ENCODE measurements at places on chromosomes 1 and 21.

- DNase-seq, result no peak
Observed at GRCh38 chr1:227411066-227411465, 92.8 kb upstream of the CDC42BPA start.

- no peak for DNase-seq
Observed at GRCh38 chr1:104636581-104636980, 886.9 kb downstream of the AMY1C start.

- DNase-seq, result no peak
Observed at GRCh38 chr21:20276377-20276776, 721.8 kb upstream of the NCAM2 start.

GRCh38 chr1:14725695-14726094, 127.2 kb downstream of the KAZN start:
- no peak for DNase-seq

DNA sequence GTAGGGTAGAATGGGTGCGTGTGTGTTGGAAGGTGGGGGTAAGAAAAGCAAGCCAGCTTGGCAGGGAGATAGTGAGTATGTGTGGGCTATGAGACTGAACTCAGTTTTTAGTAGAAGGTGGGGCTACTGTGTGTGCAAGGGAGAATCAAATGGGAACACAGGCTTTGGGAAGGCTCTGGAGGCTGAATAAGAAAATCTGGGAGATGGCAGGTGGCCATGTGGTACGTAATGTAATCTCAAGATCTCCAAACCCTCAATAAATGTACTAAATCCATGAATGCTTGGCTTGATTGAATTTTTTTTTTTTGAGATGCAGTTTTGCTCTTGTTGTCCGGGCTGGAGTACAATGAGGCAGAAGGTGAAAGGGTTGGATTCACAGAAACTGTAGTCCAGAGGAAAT, 3.5 kb upstream of the ZSCAN20 start:
- no peak for DNase-seq

GRCh38 chr1:247865416-247865815, 8.4 kb downstream of the TRIM58 start:
- DNase-seq, result no peak

GRCh38 chr1:8519167-8519566, 201.3 kb downstream of the SLC45A1 start:
- no peak for DNase-seq

DNA sequence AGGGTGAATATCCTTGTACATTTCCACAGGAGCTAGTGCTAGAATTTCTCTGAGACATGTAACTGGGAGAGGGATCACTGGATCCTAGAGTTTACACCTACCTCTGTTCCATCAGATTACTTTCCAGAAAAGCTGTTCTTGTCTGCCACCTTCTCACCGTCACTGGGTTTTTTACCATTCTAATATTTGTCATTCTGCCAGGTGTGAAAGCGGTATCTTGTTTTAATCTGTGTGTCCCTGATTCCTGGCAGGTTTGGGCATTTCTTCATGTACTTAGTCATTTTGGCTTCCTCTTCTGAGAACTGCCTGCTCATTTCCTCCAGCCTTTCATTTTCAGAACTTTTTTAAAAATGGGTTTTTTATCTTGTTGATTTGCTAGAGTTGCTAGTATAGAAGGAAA, 5.1 kb downstream of the PMF1 start:
- peak; percentile 61 for DNase-seq

DNA sequence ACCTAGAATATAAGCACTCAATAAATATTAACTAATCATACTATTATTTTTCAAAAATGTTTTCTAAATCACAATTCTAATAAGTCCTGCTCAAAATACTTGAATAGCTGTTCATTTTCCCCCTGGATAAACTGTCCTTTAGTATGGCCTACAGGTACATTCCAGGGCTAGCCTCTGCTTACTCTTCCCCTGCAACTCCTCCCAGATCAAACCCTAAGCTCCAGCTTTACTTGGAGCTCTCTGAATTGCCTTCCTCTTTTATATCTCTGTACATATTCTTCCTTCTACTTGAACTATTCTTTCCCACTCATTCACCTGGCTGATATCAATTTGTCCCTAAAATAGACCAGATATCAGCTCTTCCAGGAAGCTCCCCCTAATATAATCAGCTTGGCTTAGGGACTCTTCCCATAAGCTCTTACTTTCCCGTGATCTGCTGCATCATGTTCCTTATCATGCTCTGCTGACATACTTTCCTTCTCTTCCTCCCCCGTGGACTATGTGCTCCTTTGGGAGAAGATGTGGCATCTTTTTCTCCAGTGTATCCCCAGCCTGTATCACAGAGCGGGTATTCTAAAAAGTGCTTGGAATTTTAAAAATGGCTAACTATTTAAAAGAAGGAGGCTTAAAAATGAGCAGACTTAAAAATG, 43.1 kb upstream of the PIGC start:
- no peak for DNase-seq

DNA sequence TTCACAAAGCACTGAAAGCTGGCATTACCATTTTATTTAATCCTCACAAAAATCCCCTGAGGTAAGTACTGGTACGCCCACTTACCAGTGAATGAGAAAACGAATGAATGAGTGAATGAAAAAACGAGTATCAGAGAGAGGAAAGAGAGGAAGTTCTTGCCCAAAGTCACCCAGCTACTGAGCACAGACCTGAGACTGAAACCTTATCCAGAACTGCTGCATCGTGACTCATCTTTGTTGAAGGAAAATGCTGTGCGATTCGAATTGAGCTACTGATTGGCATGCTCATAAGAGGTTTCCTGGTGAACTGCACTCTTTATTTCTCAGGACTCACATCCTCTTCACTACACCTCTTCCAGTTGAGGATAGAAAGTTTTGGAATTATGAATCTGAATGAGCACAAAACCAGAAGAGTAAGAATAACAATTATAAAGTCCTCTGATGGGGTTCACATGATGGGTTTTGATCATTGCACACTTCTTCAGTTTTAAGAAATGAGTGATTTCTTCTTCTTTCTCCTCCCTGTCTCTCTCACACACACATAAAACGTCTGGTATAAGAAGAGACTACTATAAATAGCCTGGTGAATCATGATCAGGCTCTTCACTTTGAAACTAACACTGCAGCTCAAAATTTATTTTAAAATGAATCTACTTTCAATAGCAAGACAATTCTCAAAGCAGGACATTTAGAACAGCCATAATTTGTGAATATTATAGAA, 32.1 kb downstream of the IL12RB2 start:
- peak; percentile 40 for DNase-seq

GRCh38 chr1:236143104-236143948, 987 bp downstream of the GPR137B start:
- DNase-seq, result peak; percentile 44

DNA sequence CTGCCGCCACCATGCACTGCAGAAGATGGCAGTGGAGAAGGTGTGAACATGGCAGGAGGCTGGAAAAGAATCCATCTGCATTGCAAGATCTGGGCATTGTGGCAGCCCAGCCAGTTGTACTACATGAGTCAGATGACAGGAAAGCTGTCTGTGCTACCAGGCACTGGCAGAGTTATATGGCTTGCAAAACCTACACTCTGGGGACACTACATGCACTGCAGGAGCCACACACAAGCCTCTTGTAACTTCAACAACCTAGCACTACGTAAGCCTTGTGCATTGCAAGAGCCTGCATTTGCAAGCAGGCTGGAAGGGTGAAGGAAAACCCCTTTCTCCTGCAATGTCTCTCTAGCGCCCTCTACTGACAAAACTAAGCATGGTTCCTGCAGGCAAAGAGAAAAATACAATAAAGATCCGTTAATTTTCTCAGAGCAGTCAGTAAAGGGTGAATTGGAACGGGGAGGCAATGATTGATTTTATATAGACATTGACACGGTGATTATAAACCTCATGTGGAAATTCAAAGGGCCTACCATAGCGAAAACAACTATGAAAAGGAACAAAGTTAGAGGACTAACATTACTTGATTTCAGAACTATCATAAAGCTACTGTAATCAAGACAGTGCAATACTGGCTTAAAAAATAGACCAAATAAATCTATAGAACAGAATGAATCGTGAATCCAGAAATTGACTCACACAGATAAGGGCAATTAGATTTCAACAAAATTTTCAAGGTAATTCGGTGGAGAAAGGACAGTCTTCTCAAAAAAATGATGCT, 26.2 kb upstream of the DYNLT5 start:
- peak; percentile 88 for DNase-seq

DNA sequence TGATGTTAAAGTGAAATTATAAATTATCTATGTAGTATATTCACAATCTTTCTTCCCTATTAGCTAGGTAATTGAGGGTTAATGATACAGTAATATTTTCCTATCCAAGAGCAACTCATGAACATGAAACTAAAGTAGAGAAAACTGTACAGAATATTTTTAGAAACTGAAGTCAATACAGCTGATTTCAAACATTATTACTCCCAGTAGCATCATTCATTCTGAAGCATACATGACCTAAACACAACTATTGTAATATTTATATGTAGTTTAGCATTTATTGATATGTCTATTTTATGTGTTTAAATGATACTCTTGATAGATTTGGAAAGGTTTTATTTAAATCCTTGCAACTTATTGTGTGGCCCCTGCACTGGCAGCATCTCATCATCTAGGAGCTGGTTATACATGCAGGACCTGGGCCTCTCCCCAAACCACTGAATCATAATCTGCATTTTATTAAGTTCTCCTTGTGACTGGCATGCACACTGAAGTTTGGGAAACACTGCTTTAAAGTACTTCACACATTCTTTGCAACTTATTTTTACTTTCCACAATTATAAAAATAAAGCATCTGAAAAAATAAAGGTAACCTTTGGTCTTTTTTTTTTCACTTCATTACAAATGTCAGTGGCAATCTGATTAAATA, 199.9 kb downstream of the LRRC40 start:
- DNase-seq, result no peak

GRCh38 chr1:5937373-5937857, 54.8 kb downstream of the NPHP4 start:
- DNase-seq, result no peak

DNA sequence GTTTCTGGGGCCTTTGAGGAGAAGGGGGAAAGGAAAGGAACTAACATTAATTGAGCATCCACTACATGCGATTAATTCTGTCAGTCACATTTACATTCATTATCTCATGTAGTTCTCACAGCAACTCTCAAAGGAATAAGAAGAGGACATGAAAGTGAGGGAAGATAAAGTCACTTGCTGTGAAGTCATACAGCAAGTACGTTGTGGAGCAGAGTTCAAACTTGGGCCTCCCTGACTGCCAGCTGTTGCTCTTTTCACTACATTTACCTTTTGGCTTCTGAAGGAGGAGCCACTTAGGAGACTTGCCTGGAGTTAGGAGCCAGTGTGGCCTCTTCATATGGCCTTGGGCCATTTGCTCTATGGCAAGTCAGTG, 6.2 kb downstream of the ZNF691 start:
- no peak for DNase-seq

GRCh38 chr1:39827201-39827600, 38.5 kb upstream of the BMP8B start:
- DNase-seq, result no peak

- no peak for DNase-seq
Observed at GRCh38 chr1:192350356-192350755, 33.6 kb downstream of the RGS21 start.

Measured in suppressor macrophage (primary cell).